HL-60 (cell line): ENCODE measurements at places on chromosomes 5 and 9.

DNA sequence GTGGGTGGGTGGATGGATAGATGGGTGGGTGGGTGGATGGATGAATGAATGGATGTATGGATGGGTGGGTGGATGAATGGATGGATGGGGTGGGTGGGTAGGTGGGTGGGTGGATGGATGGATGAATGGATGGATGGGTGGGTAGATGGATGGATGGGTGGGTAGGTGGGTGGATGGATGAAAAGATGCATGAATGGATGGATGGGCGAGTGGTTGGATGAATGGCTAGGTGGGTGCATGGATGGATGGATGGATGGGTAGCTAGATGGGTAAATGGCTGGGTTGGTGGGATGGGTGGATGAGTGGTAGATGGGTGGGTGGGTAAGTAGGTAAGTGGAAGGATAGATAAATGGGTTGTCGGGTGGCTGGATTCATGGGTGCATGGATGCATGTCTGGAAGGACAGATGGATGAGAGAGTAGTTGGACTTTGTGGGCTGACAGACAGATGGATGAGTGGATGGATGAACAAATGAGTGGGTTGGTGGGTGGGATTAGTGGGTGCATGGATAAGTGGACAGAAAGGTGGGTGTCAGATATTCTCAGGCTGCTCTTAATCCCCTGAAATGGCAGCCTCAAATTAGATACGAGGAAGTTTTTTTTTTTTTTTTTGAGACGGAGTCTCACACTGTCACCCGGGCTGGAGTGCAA is 100.8 kb upstream of the SARDH start:
- DNase-seq, result no peak

DNA sequence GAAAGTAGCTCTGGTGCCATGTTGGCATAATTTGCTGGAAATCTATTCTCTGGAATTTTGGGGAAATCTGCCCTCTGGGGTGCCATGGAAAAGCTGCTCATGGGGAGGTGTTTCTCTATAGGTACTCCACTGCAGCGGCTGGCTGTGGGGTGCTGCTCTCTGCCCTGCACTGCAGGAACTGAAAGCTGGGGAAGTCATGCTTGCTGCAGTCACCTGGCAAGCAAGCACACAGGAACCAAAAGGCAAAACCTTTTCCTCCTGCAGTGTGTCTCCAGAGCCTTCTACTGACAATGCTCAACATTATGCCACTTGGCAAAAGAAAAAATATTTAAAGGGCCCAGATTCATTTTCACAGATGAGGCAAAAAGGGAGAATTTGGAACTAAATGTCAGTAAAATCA is 25.8 kb upstream of the CARNMT1 start:
- no peak for DNase-seq

GRCh38 chr5:105670596-105670995 is 2000.1 kb downstream of the EFNA5 start:
- no peak for DNase-seq

DNA sequence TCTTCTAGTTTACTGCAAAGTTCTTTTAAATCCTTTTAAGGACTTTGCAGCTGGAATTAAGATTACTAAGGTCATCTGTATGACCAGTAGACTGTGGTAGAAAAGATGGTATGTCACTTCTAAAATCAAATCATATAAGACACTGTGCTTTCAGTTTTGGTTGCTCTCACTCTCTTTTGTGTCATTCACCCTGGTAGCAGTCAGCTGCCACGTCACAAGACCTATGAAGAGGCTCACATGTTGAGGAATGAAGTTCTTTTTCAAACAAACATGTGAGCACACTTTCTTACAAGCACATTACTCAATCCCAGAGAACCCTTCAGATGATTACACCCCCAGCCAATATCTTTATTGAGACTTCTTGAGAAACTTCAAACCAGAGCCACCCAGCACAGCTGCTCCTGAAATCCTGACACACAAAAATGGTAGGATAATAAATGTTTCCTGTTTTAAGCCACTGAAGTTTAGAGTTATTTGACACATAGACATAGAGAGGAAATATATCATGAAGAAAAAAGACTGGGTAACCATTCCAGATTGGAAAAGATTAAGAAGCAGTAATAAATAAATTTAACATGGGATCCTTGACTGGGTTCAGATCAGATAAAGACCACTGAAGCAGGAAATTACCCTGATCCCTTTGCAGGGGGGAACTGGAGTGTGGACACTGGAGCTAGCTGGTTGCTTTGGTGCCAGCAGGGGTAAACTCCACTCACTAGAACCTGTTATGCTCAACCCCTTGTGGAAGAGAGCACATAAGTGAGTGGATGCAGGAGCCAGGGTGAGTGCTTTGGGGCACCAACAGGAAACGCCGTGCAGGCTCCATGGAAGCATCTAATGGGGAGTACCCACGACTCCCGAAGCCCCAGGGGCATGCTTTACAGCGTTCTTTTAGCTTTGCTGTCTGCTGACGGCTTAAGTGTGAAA is 64.1 kb downstream of the SLCO4C1 start:
- no peak for DNase-seq

DNA sequence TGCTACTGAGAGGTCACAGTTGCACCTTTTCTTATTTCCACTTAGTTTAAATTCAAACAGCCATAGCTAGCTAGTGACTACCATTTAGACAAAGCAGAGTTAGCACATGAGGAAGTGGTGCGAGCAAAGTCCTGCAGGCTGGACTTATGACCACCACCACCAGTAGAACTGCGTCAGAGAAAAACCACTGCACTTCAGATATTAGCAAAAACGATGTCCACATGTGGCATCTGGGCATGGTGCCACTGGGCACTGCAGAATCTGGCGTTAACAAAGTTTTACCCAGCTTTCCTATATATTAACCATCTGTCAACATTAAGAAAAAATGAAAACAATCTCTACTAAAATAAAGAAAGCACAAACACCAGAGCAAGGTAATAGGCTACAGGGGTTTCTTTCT is 80.1 kb downstream of the SPTLC1 start:
- no peak for DNase-seq

GRCh38 chr5:59813761-59814536 is 79.6 kb downstream of the PDE4D start:
- DNase-seq, result peak; percentile 28

DNA sequence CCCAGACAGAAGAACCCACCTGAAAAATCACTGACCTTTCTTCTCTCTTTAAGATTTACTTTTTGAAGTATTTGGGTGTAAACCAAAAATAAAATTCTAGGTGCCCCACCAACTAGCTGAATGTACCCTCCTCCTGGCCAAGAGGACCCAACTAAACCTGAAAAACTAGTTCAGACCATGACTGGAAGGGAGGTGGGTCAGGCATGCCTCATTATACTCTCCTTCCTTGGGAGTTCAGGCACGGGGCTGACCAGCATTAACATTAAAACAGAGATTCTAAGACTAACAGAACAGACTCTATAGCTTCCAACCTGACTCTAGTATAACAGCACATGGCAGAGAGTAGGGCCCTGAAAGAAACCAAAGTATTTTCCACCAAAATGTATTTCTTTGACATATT is 61.4 kb downstream of the CERT1 start:
- DNase-seq, result no peak

GRCh38 chr9:74865177-74865576 is 22.5 kb downstream of the TRPM6 start:
- peak; percentile 1 for DNase-seq

GRCh38 chr5:7181841-7182240 is 214.1 kb upstream of the ADCY2 start:
- no peak for DNase-seq

- DNase-seq, result no peak
Measured at GRCh38 chr5:96338624-96339415, 94.2 kb downstream of the PCSK1 start.
